ENCODE measurements at places on chromosomes 5 and 9.

- DNase-seq = no peak
These were observed 1096.9 kb upstream of the NUDT12 start for GRCh38 chr5:104659497-104659896.

GRCh38 chr5:107422494-107422893, 248.2 kb downstream of the EFNA5 start:
- DNase-seq = no peak

GRCh38 chr5:148438933-148439332, 55.2 kb downstream of the FBXO38 start:
- no peak for DNase-seq

GRCh38 chr9:68780380-68780712, 75.3 kb downstream of the PIP5K1B start:
- DNase-seq = no peak

GRCh38 chr9:7688626-7689025, 111.0 kb downstream of the DMAC1 start:
- no peak for DNase-seq

DNA sequence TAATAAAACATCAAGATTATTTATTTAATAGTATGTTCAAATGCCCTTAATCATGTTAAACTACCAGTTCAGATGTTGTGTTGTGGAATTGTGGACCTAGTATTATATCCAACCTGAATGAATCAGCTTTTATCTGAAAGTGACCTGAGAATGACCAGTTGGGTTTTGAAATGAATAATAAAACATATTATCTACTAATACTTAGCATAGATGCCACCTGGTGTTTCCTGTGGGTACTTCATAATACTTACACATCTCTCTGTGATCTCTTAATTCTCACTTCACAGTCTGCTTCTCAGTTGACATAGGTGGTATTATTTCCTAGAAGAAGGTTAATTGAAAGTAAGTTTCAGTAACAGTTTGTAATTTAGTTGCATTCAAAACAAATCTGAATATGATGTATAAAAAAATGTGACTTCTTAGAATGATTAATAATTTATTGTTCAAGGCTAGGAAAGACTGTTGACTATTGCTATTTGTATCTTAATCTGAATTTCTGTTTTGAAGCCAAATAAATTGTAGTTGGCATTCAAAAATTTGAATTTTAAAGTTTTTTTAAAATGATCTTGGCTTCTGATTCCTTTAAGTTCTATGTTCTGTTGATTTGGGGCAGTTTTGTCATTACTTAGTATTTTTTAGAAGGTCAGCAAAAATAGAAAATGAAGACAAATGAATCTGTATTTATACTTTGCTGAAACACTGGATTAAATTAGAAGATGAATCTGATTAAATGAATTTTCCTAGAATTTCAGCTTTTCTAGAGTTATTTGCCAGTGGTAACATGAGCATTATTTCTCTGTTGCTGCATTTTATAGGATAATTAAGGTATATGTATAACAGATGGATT, 48.2 kb downstream of the KIF2A start:
- DNase-seq = peak; percentile 78

DNA sequence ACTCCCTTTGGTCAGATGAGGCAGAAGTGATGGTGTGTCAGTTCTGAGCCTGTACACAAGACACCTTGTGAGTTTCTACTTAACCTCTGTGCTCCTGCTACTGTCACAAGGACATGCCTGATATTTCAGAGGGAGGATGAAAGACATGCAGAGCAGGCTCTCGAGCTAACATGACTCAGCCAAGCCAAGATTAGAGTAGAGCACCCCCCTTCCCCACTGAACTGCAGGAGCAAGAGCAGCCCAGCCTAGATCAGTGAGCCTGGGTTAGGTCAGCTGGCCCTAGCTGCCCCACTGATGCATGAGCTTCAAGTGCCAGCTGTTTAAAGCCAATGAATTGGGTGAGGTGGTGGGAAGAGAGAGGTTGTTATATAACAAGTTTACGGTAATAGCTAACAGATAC, 36.7 kb downstream of the BRINP1 start:
- DNase-seq = no peak

DNA sequence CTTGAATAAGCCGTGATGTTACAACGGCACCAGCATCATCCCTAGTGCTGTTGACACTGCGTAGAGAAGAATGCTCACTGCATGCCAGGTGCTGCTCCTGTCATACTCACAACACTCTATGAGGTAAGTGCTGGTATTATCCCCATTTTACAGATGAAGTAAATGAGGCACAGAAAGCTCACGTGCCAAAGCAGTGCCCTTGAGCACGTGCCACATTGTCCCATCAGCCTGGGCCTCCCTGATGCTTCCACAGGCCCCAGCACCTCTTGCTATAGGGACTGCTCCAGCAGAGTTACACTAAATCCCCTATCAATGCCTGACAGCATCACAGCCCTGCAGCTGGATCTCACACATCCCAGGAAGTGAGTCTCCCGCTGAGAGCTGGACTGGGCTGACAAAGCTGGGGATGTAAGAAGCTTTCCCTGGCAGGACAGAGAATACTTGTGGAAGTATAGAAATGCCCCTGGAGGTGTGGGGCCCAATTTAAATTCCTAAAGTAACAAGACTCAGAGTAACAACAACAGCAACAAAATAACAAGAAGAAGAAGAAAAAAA, 216.1 kb downstream of the FSTL4 start:
- DNase-seq = no peak

- no peak for DNase-seq
These were observed 6.5 kb downstream of the HK3 start for GRCh38 chr5:176892663-176893062.

GRCh38 chr9:2727966-2728613, 10.8 kb downstream of the KCNV2 start:
- DNase-seq = peak; percentile 44

- no peak for DNase-seq
These were observed 128.6 kb upstream of the ELL2 start for GRCh38 chr5:96090215-96090614.

GRCh38 chr9:136409557-136410455, 608 bp downstream of the ENTR1 start:
- peak; percentile 58 for DNase-seq
